ENCODE measurements at places on chromosomes 4 and X. TPM values are rescaled to one million over a fixed set of nuclear protein-coding genes. Genes with fewer than 3 reads are reported as not detected.

DNA sequence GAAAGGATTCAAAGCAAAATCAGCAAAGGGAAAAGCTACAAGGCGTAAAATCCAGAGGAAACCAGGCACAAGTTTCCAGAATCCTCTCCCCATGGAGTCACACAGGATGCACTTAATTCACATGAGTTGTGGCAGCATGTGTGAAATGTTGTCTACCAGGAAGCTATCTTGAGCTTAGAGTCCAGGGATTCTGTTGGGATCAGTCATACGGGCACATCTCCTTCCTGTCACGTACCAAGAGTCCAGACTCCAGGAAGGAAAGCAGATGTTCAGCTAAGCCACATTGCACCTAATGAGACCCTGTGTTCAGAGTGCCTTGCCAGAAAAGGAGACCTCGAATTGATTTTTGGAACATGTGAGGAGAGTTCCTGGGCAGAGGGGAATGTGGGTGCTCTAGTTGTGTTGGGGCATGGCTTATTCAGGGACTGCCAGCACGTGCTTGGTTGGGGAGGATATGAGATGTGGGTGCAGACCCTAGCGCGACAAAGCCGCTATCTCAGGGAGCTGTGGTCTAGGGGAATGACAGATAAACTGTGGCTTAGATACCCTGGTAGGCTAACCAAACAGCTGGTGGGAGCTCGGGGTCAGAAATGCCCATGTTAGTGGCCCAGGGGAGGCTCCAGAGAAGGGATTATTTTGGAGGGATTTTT, 70.0 kb downstream of the EVC start:
- no peak for DNase-seq

The DRD5 gene
- not detected for total RNA-seq

GRCh38 chrX:110026099-110026844, 23.4 kb downstream of the TMEM164 start:
- DNase-seq: peak; percentile 84

DNA sequence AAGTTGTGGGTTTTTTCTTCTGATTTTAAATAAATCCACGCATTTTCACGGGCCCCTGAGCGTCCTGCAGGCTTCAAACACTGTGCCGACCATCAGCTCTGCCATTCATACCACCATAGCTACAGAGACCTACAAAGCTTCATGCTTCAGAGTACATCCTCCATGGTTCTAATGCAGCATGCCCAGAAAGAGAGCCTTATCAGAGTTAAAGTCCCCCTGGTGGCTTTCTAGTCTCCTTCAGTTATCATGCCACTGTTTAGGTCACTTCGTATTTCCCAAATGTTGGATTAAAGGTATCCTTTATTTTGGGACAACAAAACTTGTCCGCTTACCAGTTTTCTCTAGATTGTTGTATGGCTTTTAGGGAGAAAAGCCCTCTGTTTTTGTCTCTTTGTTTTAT, 66.7 kb upstream of the VCX2 start:
- DNase-seq: no peak

- peak; percentile 18 for DNase-seq
Observed at GRCh38 chr4:168124008-168124641, 31.8 kb downstream of the ANXA10 start.

The HELQ gene
- 11.0 TPM for total RNA-seq

The NHSL2 gene
- total RNA-seq: 40.3 TPM

The FGFR3 gene
- 1.2 TPM for total RNA-seq

DNA sequence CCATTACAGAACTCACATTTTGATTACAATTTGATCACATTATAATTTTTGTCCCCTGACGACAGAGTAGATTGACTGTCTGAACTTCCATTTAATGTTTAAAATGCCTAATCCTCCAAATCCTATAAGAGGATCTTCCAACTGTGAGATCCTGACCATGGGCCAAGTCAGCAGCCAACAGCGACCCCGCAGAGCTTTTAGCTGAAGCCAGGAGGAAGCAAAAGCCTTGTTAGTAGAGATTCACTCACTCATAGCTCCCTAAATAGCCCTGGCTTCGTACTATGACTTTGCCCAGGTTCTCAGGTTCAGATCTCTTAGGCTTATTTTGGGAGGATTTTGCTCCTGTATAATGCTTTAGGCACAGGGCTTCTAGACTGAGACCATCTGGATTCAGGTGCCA, 413.1 kb downstream of the NKX6-1 start:
- DNase-seq: no peak

DNA sequence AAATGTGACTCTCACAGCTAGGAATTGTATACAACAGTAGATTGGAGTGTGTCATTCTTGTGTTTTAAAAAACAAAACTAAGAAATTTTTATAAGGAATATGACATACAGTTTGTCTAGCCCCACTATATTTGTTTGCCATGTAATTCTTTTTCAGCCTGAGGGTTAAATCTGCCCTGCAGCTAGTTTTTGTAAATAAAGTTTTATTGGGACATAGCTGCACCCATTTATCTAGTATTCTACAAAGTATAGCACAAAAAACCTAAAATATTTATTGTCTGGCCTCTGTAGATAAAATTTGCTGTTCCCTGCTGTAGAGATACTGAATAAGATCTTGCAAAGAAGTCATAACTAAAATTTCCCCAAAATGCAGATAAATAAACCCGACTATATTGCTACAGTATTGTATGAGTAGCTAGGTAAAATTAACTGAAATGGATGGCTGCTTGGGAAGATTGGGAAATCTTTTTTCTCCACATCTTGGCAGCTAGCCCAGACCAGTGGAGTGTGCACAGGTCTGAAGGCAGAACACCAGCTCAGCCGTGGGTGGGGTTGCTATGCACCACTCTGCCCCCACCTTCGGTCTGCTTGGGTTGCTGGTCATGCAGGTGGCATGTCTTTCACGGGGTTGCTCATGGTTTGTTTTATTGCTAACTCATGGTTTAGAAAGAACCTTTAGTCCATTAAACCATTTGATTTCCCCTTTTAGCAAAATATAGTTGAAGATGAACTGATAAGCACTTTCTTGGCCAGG, 127.9 kb downstream of the KLHL8 start:
- DNase-seq: peak; percentile 63

The ZFX gene
- total RNA-seq: 34.1 TPM

The NDP gene
- 0.60 TPM for total RNA-seq

The ZNF630 gene
- total RNA-seq: 1.5 TPM

- no peak for DNase-seq
Observed at GRCh38 chr4:153197301-153197700, 6.9 kb upstream of the TRIM2 start.

Measured in endothelial cell of umbilical vein (primary cell).